ENCODE measurements at places on chromosomes 12 and 14. TPM values are rescaled to one million over a fixed set of nuclear protein-coding genes. Genes with fewer than 3 reads are reported as not detected.
A peak's percentile ranks its signal among the peaks of the same experiment; 100 is the strongest.

The PRKCH gene
- total RNA-seq: 11.1 TPM

The LUM gene
- total RNA-seq: 8.3 TPM

The KLRF1 gene
- total RNA-seq: not detected

The DLGAP5 gene
- 0.10 TPM for total RNA-seq

The SMOC1 gene
- total RNA-seq: 4.2 TPM

The TROAP gene
- total RNA-seq: not detected

The GLIPR1L2 gene
- total RNA-seq: 1.3 TPM

DNA sequence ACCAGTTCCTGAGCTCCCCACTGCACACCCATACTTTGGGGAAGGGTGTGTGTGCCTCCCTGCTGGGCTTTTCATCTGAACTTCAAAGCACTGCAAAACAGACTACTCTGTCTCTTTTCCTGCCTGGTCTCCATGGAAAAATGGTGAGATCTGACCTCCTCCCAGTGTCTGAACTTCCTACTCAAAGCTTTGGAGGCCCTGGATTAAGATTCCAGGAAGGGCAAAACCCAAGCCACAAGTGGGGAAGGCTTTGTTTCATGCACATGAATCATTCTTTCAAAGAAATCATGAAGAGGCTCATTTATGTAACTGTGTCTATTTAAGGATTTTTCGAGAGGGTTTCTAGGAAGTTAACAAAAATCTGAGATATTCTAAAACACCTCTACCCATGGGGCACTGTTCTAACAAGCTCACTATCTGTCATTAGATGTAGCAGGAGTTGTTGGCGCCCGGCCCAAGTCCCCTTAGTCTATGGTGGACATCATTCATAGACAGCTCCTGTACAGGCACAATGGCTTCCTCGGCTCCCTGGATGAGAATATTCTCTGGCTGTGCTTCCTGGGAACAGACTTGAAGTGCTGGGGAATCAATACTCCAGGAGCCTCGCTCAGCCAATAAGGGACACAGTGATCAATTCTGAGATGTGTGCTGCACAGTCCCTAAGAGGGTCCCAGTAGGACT lies 224.0 kb downstream of the KTN1 start:
- no peak for DNase-seq

DNA sequence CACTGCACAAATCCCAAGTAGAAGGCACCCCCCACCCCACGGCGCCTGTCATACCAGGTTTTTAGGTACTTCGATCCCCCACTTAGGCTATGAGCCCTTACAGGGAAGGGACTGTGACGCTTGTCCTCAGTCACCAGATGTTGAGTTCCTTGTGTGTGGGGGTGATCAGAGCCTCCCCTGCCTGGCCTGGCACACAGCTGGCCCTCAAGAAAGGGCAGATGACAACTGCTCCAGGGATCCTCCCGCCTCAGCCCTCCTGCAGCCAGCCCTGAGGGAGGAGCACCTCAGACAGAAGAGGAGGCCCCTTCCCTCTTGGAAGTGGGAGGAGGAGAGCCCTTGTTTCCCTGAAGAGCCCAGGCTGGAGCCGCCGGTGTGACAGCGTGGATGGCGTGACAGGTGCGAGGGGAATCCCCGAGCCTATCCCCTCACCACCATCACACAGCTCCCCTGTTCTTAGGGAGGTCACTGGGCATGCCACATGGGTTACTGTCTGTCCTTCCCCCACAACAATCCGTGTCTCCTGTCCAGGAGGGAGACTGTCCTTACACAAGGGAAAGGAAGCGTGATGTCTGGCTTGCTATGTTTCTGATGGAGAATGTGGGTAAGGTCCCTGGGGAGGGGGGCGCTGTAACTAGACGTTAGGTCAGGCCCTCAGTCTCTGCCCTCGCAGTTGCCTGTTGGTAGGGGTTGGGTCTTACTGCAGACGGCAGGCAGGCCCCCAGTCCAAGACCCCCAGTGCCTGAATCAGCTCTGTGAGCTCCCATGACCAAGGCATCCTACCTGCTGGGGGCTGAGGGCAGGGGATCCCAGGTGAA lies 31.4 kb downstream of the P2RX4 start:
- no peak for DNase-seq

DNA sequence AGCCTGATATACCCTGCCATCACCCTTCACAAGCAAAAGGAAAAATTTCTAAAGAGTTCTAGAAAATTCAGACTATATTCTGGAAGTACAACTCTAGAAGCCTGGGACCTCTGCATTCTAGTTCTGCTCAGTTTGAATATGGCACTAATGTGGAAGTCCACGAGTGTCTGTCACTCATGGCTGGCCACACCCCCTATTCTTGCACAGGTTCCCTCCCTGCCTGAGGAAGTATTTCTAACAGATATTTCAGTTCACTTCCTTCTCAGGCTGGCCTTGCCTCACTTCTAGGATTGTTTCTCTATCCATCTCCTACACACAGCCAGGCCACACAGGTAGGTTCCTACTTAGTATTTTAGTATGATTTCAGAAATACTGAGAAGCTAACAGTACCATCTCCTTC lies 67.4 kb downstream of the PHLDA1 start:
- peak; percentile 56 for DNase-seq

DNA sequence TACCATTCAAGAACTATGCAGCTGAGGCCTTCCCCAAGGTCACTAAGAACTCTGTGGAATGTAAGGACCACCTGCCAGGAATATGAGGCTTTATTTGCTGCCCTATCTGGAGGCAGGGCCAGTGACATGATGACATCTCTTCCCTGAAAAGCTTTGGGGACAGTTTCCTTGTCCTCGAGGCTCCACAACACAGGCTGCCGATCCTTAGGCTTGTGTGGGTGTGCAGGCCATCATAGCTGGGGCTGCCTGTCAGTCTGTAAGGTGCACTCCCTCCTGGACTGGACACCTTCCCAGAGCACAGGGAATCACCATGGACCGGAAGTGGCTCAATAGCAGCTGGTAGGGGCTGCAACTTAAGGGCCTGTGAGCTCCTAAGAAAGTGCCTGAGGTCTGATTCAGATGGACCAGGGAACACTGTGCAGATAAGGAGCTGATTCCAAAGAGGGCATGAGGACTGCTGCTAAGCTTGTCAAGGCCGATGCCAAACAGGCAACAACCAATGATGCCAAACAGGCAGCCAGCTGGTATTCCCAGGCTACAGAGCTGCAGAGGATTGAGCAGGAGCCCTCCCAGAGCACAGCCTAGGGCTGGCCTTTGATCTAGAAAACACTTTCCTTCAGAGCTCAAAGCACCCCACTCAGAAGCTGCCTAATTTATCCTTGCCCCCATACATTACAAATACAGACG lies 84.3 kb downstream of the CRACR2A start:
- no peak for DNase-seq

DNA sequence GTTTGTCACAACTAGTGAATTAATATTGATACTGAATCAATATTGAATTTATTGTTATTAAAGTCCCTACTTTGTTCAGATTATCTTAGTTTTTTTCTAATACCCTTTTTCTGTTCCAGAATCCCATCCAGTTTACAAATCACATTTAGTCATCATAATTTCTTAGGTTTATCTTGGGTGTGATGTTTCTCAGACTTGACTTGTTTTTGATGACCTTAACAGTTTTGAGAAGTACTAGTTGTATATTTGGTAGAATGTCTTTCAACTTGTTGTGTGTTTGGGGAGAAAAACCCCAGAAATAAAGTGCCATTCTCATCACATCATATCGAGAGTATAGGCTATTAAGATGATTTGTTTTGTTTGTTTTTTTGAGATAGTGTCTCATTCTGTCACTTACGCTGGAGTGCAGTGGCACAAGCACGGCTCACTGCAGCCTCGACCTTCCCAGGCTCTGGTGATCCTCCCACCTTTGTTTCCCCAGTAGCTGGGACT lies 19.5 kb downstream of the MRPS35 start:
- no peak for DNase-seq

- DNase-seq: no peak
Observed at GRCh38 chr12:31962076-31962475, 2.9 kb downstream of the RESF1 start.

- no peak for DNase-seq
Observed at GRCh38 chr14:71328954-71329353, 421.7 kb downstream of the PCNX1 start.

GRCh38 chr14:99137001-99137700 lies 134.8 kb downstream of the BCL11B start:
- no peak for DNase-seq

GRCh38 chr12:45298721-45299692 lies 83.1 kb downstream of the ANO6 start:
- no peak for DNase-seq

GRCh38 chr14:85224241-85224640 lies 305.7 kb upstream of the FLRT2 start:
- DNase-seq: no peak

DNA sequence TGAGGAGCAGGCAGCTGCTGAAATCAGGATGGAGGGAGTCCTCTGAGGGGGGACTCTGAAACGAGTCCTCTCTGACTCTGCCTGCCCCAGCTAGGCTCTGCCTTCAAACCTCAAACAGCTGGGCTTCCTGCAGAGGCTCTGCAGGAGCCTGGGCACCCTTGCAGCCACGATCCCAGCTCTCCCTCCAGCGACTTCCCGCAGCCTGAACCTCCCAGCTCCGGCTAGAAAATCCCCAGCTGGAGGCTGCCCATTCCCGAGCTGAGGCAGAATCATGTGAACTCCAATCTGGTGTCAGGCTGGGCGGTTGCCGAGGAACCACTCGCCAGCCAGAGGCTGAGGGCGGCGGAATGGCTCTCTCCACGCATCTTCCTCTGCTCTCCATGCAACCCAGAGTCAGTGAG lies at the start of gene GPR68:
Gene GPR68 (minus strand): TSS at position 204 of the 401 bp plus-strand sequence. CDS start 9,654 bp downstream, outside the sequence.
- DNase-seq: peak; percentile 53

- DNase-seq: no peak
Observed at GRCh38 chr14:88233915-88234314, 89.2 kb downstream of the KCNK10 start.

DNA sequence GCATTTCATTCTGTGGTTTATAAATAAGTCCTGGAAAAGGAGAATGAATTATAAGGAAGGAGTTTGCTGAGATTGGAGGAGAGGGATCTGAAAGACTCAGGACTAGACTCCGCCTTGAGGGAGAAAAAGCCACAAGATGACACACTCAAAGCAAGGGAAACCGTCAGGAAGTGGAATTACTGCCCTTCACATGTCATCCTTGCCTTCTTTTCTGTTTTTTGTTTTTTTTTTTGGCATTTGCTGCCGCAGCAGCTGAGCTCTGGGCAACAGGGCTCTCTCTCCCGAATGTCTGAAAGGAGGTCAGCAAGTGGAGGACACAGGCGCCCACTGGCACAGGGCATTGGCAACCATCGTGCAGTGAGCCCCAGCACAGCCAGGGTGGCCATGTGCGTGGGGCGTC lies 344.9 kb downstream of the DPF3 start:
- DNase-seq: no peak

DNA sequence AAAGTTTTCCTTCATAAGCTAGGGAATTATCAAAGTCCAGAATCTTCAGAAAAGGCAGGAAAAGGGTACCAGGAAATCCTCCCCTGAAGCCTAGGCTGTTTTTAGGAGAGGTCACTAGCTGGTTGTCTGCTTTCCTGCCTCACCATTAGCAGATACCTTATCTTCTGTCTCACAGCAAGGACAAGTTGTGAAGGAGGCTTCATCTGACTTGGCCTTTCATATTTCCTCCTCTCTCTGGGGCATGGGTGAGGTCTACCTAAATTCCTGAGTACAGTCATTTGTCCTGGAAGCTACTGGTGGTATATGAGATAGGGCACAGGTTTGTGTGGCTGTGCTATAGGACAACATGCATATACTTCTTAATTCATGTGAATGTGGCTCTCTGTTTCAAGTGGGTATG lies 2.3 kb downstream of the FOXJ2 start:
- no peak for DNase-seq
